Omental fat pad (tissue), 4 donors: ENCODE measurements at places on chromosomes 4 and X. TPM values are rescaled to one million over a fixed set of nuclear protein-coding genes. Genes with fewer than 3 reads are reported as not detected.
A peak's percentile ranks its signal among the peaks of the same experiment; 100 is the strongest.

PLAC8 gene
- 2.6 TPM for total RNA-seq

SLC6A8 gene
- 30.4 TPM for total RNA-seq

GLRB gene
- 4.3 TPM for total RNA-seq

MTMR8 gene
- total RNA-seq: 2.0 TPM

- DNase-seq: no peak
Observed at GRCh38 chr4:149108626-149109025, 666.4 kb upstream of the NR3C2 start.

DNA sequence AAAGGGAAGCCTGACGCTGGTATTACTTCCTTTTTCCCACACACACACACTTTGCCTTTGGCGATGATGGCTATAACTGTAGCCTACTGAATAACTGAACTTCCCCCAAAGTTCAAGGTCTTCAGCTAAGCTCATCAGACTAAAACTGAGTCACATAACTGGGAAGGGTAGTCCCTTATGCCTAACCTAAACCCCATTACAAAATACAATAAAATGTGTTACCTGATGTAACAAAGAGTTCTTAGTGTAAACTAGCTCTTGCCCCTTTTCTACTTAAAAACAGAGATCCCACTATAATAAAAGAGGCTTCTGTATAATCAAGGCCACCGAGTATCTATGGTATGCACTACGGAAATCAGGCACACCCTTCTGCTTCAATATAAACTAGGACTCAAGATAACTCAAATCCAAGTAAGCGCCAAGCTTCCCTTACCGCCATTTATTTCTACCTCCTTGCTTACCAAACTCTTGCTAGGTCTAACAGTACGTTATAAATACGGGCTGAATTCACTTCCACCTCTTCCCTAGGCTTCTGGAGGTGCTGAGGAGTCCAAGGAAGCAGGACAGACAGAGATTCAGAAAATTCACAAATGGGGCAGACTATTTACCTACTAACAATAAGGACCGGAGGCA lies 2.4 kb downstream of the OTUD4 start:
- DNase-seq: no peak

DNA sequence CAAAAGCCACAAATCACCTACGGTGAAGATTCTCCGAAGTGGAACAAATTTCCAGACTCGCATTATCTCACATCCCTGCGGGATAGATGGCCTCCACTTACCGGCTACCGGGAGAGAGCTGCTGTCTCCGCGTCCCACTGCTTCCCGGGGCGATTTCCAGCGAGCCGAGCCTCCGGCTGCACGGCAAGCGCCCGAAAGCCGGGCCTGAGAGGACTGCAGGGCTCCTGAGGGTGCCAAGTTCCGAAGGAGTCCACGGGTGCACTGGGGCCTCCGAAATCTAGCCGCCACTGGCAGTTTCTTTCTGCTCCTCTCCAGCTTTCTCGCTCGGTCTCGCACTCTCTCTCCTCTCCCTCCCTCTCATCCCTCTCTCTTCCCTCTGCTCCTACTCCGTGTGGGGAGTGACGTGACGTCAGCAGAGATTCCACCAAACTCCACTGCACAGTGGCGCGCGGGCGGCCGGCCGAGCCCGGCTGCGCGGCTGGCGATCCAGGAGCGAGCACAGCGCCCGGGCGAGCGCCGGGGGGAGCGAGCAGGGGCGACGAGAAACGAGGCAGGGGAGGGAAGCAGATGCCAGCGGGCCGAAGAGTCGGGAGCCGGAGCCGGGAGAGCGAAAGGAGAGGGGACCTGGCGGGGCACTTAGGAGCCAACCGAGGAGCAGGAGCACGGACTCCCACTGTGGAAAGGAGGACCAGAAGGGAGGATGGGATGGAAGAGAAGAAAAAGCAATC lies 14.0 kb upstream of the PITX2 start:
- no peak for DNase-seq

- DNase-seq: no peak
Observed at GRCh38 chr4:165612936-165613335, 234.1 kb downstream of the CPE start.

- DNase-seq: no peak
Observed at GRCh38 chr4:107131295-107131694, 95.2 kb upstream of the DKK2 start.

GRCh38 chr4:6106156-6106555 lies 87.9 kb upstream of the C4orf50 start:
- no peak for DNase-seq

- no peak for DNase-seq
Observed at GRCh38 chr4:4457803-4458553, 71.1 kb downstream of the NSG1 start.

DNA sequence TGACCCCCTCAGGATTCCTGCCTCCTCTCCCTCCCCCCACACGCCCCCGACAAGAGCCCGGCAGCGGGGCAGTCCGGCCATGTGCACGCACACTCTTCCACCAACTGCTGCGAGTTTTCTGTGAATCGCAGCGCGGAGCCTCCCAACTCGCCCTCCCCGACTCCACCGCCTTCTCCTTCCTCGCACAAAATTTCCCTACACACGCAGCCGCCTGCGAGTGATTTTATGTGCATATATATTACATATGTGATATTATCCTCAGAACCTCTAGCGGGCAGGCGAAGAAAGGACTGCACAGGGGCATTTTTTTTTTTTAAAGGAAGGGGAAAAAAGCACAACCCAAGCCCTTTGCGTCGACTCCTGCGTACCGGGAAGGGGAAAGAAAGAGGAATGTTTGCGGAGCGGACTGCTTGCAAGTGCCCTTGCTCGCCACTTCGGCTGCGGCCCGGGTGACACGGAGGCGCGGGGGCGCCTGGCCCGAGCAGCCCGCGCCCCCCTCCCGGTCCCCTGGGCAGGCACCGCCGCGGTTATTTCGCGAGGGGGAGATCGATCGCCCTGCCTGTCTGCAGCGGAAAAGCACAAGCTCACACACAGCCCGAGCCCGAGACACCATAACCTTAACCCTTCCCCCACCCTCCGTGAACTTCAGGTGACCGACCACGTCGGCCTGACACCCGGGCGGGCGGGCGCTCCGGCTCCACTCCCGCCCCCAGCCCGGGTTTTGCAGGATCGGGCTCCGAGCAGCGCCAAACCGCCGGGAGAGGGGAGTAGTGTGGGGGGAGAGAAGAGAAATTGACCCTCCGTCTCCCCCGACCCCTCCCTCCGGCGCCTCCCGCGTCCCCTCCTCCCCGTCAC lies 2.3 kb downstream of the ZNF827 start:
- DNase-seq: peak; percentile 26

- no peak for DNase-seq
Observed at GRCh38 chrX:69627744-69628143, 11.8 kb downstream of the EDA start.

- no peak for DNase-seq
Observed at GRCh38 chr4:121706595-121707021, 9.8 kb upstream of the ANXA5 start.

DNA sequence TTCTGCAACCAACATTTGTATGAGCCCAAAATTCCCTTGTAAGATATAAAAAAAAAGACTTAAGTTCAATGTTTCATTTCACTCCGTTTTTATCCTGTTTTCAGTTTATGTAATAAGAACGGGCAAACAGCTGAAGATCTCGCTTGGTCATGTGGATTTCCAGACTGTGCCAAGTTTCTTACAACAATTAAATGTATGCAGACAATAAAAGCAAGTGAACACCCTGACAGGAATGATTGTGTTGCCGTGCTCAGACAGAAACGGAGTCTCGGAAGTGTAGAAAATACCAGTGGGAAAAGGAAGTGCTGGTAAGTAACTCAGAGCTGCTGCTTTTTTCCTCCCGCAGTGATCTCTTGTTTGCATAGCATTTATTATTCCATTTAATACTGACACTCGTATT lies 2.8 kb downstream of the ANKRD37 start:
- no peak for DNase-seq
